ENCODE measurements at places on chromosomes 2 and 18. TPM values are rescaled to one million over a fixed set of nuclear protein-coding genes. Genes with fewer than 3 reads are reported as not detected.

ODC1 gene
- total RNA-seq = 142 TPM

KCNJ3 gene
- total RNA-seq = not detected

- no peak for DNase-seq
Measured at GRCh38 chr18:68797871-68798270, at the start of gene CCDC102B. TSS of gene CCDC102B (plus strand) at chr18:68798080. CDS start at chr18:68836764, 38,684 bp downstream.

DNA sequence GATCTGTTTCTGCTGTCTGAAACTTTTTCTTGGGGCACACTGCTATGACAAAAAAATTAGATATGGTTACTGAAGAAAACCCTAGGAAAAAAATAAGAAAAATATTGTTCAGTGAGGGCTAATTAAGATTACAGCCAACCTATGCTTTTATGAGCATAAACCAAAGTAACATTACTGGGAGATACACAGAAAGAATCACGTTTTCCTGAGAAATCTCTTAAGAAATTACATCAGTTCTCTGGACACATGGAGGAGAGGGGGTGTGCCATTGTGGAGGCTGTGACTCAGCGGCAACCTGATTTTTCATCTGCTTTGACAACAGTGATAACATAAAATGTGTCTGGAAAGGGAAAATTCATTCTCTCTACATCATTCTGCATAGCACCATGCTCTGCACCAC, 13.4 kb upstream of the NMI start:
- DNase-seq = no peak

TP53I3 gene
- 0.90 TPM for total RNA-seq

NT5C1B gene
- total RNA-seq = not detected

CCDC102B gene
- total RNA-seq = 2.1 TPM

AQP4 gene
- total RNA-seq = not detected
